Posterior cingulate gyrus (tissue), 11 donors: ENCODE measurements at places on chromosomes 6 and 20.

DNA sequence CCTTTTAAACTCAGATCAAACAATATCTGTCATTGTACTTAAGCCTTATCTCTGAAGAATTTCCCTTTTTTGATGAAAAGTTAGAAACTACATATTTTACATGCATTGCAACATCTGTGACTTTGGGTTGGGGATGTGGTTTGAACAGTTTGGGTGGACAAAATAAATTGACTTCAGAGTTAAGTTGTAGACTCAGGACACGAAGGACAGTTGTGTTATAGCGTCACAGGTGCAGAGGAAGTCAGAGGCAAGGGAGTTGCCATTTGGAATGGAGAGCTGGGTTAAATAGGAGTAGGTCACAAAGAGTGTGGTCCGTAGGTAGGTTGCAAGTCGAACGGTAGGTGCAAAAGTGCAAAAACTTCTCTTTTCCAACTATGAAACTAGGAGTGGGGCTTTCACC, 46.0 kb downstream of the ZFAND3 start:
- DNase-seq: no peak

DNA sequence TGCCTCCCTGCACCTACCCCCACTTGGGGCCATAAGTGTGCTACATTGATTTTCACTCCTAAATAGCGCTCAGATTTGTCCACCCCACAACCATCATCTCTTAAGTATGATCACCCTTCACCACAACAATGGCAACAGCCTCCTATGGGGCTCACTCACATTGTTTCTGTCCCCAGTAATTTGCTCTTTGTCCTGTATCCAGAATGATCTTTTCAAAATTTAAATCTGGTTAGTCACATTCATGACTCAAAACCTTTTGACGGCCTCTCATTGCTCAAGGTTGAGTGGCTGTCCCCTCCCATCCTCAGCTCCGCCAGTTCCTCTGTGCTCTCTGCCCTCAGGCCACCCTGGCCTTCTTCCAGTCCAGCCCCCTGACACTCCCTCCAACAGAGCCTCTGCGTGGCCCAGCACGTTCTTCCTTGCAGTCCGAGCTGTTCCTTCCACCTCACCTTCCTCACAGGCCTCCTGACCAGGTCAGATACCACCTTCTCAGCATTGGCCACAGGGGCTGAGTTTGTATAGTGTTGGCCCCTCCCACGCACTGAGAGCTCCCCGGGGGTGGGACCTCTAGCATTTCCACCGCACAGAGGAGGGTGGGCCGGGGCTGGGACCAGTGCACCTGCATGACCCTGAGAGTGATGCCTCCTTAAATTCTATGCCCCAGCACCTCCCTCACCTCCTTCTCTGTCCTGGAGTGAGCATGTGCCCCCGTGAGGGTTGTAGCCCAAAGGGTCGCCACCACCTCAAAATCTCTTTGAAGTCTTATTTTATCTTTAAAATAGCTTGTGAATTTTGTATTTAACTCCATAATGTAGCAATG, 2.4 kb upstream of the PPP1R3G start:
- no peak for DNase-seq

- no peak for DNase-seq
These were observed 1.5 kb downstream of the LIN28B start for GRCh38 chr6:104958178-104959025.

- no peak for DNase-seq
These were observed 33.1 kb upstream of the CNKSR3 start for GRCh38 chr6:154543628-154544027.

GRCh38 chr6:87699576-87699975, 2.5 kb downstream of the AKIRIN2 start:
- no peak for DNase-seq

GRCh38 chr6:30819297-30819917, 64.9 kb upstream of the DDR1 start:
- no peak for DNase-seq

- no peak for DNase-seq
These were observed 3.7 kb upstream of the RAET1E start for GRCh38 chr6:149901444-149902140.

DNA sequence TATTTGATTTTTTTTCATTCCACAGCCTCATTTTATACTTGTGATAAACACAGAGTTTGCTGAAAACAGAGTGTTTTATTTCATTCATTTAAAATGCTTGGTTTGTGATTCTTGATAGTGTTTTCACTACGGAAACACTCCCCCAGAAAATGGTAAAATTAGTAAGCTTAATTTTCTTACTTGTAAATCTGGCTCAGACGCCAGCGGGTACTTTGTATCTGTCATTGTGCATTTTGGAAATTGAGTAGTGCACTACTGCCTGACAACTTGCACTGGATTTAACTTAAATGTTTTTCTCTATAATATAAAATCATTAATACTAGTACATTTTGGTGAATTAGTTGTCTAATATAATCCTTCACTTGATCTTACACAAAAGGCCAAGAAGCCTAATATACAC, 37.0 kb upstream of the HINT3 start:
- DNase-seq: no peak

DNA sequence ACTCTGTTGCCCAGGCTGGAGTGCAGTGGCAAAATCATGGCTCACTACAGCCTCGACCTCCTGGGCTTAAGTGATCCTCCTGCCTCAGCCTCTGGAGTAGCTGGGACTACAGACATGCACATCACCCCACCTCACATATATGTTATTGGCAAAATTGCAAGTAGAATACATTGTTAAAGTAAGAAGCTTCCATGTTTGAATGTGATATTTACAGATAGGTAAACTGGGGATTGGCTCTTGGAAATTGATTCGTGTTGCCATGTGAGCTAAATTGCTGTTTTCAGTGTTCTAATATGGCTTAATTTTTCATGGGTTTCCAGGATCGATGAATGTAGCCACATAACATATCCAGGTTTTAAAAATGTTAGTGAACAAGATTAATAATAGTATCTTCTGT, 149.0 kb upstream of the ZNF217 start:
- no peak for DNase-seq

GRCh38 chr20:4607287-4607713, 114.4 kb upstream of the PRND start:
- peak; percentile 86 for DNase-seq

DNA sequence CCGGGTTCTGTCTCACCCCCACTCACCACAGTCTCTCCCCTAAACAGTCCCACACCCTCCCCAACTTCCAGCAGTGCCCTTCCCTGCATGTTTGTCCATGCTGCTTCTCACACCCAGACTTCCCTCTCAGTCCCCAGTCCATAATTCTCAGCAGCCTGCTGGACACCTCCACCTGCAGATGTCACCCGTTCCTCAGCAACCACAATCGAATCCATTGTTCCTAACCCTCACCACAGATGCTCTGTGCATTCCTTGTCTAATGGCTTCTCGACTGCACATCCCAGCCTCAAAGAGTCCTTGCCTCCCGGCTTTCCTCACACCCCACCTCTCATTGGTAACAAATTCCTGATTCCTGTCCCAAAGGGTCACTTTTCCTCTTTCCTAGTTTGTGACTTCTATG, 55.6 kb downstream of the GOPC start:
- DNase-seq: no peak

- no peak for DNase-seq
These were observed 45.1 kb upstream of the EEF1A1 start for GRCh38 chr6:73565767-73566485.

- DNase-seq: peak; percentile 37
These were observed 87.6 kb downstream of the MAN1A1 start for GRCh38 chr6:119261944-119262284.

- peak; percentile 54 for DNase-seq
These were observed 30.2 kb downstream of the RRBP1 start for GRCh38 chr20:17651760-17652388.

DNA sequence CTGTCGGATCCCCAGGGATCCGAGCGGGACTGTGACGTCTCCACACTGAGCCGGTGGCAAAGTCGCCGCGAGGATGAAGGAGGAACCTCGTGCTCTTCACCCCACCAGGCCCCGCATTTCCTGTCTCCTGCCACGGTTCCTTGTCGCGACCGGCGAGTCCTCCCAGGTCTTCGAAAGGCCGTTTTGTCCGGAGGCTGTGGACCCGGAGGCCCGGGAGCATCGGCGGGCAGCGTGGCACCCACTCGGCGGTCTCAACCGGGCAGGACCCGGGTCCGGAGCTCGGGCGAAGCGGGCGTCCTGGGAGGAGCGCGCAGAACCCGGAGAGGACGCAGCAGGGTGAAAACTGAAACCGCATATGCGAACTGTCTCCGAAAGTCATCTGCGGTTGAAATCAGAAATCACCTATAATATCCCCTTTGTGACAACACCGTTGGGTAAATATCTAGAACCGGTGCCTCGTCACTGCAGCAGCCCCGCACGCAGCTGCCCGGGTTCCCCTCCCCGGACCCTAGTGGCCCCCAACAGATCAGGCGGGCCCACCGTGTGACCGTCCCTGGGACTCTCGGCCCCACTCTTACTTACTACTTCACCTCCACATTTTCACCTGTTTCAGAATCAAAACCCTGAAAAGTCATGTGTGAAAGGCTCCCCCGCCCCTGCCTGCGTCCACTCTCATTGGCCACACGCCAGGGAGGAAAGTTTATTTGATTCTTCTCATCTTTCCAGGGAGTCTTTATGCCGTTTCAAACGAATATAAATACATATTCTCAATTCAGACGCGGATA, 3.1 kb upstream of the ULBP2 start:
- DNase-seq: no peak

GRCh38 chr20:38935967-38936407, 9.8 kb downstream of the FAM83D start:
- no peak for DNase-seq
